CD4-positive, alpha-beta T cell treated with Interleukin-6 for 4 hours (primary cell): ENCODE measurements at places on chromosomes 3 and 15.
A peak's percentile ranks its signal among the peaks of the same experiment; 100 is the strongest.

DNA sequence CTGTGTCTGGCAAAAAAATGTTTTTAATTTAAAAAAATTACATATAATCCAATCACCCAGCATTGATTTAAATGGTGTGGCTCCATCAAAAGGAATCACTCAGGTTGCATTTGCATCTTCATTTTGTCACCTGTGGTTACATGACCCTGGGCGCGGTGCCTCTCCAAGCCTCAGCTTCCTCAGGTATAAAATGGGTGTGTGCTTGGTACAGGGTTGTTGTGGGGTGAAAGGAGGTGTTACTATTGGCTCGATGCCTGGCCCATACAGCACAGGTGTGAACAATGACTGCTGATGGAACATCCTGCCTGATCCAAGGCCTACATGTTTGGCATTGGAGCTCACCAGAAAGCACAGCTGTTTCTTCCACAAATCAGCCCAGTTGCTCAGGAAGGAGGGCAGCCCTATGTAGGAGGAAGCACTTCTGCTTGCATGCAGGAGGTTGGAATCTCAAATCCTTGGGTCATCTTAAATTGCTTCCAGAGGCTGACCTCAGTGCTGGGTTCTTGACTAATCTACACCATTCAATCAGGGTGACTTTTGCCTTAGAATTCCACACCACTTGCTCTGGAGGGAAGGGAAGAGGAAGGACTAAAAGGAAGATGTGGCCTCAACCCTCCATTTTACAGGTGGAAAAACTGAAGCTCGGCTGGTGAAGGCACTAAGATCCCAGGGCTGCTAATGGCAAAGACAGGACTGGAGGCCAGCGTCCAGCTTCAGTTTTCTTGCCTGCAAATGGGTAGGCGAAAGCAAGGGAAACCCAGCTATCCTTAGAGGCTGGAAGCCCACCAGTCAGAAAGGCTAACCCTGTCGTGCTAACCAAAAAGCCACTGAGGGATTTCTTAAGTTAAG is 31.7 kb downstream of the BHLHE40 start:
- DNase-seq: peak; percentile 32

DNA sequence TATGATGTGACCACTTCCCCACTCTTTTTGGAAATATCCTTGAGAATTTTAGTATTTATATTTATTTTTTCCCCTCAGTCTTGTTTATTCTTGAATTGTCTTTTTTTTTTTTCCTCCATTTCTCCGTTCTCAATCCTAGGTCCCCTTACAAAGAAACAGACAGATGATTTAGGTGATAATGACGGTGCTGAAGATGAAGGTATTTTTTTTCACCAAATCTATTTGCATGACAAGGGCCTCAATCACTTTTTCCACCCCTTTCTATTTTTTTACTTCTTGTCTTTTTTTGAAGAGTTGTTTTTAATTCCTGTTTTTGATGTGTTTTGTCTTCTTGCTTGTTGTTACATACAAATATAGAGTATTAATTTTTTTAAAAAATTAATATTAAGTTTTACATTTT is 402.6 kb downstream of the NLGN1 start:
- no peak for DNase-seq

DNA sequence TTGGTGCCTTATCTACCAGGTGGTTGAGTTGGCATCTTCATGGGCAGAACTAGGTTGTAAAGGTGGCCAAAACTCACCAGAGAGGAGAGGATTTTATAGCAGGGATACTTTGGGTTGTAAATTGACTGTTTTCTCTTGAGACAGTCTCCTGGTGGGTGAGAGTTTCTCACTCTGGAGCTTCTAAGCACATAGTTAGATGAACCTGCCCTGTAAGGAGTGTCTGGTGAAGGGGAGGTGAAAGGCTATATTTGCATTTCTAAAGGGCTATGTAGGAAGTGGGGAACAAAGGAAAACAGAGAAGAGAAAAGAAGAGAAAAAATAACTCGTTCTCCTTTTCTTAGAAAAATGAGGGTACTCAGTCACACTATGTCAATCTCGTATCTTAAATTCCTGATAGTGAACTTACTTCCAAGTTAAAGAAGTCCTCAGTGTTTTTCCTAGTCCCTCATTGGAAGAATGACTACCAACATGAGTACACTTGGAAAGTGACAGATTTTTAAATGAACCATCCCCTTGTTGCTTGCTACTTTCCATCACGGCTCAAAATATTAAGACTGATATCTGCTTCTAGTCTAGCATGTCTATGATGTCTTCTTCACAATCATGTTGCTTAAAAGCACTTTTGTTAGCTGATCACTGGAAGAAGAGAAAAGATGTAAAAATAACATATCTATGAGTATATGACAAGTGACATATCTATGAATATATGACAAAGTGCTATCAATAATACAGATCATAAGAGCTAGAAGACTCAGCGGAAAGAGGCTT is 113.8 kb upstream of the P2RY1 start:
- no peak for DNase-seq

DNA sequence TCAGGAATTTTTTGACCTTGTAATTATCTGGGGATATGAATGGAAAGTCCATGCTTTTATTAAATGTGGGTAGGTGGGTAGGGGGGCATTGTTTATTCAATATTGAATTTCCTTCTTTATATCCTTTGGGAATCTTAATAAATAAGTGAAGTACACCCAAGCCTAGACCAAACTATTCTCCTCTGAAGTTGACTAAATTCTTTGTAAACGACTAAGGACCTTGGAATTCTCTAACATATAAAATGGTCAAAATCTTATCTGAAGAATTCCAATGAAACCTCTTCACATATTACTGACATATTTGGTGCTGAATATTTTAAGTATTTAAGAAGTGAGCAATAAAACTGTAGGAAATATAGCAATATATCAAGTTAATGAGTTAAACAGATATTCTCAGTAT is 1432.1 kb upstream of the GBE1 start:
- DNase-seq: no peak

DNA sequence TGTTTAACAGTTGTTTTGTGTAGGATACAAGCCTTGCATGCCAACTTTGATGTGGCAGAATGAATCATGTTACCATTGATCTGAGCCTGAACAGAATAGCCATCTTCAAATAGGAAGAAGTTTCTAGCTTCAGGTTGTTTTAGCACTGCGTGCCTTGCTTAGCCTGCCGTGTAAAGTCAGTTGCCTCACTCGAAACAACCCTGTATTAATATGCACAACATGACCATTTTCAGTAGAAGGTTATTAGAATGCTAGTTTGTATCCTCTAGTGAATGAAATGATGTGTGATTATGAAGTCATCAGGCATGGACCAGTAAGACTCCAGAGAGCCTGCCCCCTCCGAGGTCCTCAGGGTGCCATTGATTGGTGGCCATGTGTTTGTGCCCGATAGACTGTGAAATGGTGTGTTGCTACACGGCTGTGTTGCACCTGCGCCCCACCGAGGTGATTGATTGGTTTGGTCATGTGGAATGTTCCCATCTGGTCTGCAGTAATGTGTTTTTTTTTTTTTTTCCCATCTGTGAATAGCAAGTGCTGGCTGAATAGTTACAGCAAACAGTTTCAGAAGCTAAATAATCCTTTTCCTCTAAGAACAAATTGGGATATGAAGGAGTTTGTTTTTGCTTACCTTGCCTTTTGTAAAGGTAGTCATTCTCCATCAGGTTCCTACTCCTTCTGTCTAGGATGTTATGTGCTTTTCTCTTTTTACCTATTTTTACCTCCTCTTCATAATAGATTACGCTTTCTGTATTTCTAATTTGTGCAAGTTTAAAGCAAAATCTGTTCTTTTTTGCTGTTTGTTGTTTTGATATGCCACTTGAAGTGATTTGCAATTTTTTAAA is 214.9 kb downstream of the TCF12 start:
- DNase-seq: peak; percentile 27

DNA sequence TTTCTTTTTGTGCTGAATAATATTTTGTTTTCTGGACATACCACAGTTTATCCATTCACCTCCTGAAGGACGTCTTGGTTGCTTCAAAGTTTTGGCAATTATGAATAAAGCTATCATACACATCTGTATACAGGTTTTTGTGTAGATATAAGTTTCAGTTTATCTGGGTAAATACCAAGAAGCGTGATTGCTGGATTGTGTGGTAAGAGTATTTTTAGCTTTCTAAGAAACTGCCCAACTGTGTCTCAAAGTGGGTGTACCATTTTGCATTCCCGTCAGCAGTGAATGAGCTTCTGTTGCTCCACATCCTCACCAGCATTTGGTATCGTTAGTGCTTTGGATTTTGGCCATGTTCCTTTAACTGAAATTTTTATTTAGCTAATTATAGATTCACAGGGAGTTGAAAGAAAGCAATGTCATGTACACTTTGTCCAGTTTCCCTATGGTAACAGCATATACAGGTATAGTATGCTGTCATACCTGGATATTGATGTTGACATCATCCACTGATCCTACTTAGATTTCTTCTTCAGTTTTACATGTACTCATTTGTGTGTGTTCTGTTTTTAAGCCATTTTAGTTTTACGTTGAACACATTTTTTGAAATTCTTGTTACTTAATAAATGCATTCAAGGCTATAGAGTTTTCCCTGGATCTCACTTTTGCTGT is 11.9 kb downstream of the ARID3B start:
- no peak for DNase-seq

- DNase-seq: no peak
Observed at GRCh38 chr15:40347559-40348473, 3.0 kb upstream of the PHGR1 start.

- no peak for DNase-seq
Observed at GRCh38 chr3:145719114-145719513, 441.9 kb downstream of the PLOD2 start.

GRCh38 chr3:50136714-50137405 is 18.3 kb upstream of the SEMA3F start:
- no peak for DNase-seq

- DNase-seq: no peak
Observed at GRCh38 chr3:143362115-143362991, 242.8 kb downstream of the CHST2 start.

DNA sequence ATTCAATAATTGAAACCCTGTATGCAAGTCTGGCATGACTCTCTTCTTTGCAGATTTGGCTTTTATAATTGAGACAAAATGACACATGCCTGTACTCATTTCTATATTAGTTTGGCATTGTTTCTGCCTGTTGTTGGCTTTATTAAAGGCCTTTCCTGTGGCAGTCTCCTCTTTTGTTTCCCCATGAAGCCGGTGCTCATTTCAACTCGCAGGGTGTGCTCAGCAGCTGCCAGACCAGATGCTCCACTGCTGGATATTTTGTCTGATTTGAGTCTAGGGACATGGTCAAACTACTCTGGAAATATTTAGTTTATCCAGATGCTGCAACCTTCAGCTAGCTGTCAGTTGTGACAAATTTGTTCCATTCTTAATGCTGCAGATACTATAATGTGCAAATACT is 445.3 kb downstream of the NAALADL2 start:
- no peak for DNase-seq

DNA sequence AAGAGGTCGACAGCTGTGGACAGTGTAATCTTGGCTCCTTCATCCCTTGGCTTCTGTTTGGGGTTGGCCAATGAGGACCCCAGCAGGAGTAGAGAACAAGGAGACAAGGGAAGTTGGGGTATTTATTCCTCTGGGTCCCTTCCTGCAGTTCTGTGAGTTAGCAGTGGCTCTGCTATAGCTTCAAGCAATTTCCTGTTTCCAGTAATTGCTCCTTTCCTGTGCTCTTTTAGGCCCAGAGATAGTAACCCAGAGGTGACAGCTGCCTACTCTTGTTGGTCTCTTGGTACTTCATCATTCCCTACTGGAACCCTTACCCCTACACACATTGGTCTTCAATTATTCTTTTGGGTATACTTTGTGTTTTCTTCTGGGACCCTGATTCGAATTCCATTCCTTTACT is 92.9 kb downstream of the NR1D2 start:
- DNase-seq: no peak

DNA sequence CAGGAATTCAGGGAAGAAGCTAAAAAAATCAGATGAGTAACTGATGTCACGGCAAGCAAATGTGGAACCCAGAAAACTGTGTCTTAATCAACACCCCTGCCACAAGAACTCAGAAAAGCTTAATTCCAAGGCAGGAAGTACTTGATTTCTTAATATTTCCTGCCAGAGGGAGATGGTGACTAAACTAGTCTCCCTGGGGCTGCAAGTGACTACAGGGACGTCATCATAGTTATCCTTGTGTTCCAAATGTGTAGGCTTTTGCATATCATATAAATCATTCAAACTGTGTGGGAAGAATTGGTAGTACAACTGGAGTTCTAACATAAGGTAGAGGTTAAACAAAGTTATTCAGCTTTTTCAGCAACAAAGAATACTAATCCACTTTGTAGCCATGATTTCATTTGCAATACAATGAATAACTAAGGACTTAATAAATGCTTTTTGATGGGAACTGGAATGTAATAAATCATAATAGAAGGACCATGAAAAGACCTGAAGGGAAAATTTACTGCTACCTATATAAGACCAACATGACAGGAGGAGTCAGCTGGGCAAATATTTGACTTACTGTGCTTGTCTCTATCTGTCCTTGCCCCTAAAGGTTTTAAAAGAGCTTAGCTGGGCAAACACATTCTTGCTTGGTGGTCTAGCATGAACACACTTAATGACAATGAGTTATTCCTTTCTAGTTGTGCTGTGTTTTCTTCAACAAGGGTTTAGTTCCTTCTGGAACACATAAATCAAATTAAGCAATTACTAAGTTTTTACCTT is 76.0 kb upstream of the NECTIN3 start:
- no peak for DNase-seq

- DNase-seq: no peak
Observed at GRCh38 chr15:96296264-96296663, 34.2 kb upstream of the NR2F2 start.

- no peak for DNase-seq
Observed at GRCh38 chr15:65553691-65554090, 23.4 kb downstream of the HACD3 start.

DNA sequence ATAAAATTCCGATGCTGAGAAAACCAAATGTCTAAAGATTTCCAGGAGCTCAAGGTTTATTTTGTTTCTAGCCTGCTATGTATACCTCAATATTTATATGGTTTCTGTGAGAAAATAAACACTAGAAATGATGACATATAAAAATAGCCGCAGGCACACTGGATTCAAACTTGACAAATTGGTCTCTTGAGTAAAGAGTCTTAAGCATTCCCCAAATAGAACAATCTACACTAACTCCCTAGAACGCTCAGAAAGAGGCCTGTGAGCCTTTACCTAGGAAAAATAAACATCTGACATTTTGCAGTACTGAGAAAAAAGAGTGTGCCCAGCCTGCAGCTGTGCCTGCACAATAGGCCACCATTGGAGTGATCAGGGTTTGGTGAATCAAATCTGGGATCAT is 75.2 kb downstream of the NEK10 start:
- DNase-seq: no peak

DNA sequence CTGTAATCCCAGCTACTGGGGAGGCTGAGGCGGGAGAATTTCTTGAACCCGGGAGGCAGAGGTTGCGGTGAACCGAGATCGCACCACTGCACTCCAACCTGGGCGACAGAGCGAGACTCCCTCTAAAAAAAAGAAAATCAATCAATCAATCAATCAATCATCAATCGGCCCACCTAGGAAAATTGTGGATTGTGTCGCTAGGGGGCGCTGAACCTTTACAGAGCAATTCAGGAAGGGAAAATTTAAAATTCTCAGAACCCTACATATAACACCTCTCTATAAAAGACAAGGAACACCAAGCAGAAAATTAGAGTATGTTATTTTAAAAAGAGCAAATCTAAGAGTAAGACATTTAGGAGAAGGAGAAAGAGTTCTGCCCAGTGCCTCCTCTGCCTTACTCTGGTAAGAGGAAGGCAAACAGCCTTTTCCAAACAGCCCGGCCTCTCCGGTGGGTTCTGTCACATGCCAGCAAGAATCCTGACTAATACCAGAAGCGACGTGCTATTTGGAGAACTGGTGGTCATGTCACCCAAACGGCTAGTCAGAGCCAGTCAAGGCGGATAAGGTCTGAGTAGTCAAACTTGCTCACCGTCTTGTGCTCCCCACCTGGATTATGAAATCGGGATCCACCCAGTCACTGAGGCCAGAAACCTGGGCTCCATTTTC is 22.3 kb upstream of the SMCO1 start:
- DNase-seq: peak; percentile 79
